Stimulated activated CD4-positive, alpha-beta T cell treated with anti-CD3 and anti-CD28 coated beads, Interleukin-12 subunit alpha, Interleukin-12 subunit beta, amount 100 ng/mL, for 24 hours (primary cell): ENCODE measurements at places on chromosomes 12 and 14.

DNA sequence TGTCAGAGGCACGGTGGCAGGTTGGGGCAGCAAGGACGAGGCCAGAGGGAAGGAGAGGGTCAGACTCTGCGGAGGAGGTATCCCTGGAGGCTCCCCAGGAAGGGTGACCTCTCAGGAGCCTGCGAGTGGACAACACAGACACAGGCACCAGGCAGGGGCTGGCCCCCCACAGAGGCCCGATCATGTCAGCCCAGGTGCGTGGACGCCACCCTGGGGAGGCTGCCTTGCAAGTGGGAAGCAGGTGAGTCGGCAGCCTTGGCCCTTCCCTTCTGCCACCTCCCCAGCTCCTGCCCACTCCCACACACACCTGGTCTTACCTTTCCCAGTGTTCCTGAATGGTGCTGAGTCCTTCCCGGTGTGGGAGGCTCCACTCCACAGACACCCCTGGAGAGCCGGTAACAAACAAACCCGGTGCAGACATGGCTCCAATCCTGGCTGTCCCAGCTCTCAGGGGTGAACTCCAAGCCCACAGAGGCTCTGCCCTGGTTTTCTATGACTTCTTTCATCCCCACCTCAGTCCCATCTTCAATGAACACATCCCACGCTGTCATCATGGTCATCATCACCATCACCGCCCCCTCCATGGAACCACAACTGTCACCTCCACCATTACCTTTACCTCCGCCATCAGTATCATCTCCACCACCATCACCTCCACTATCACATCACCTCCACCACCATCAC, 5.2 kb downstream of the ZBTB42 start:
- DNase-seq: no peak

- DNase-seq: no peak
These were observed 6.2 kb downstream of the FOXJ2 start for GRCh38 chr12:8038659-8039114.

- DNase-seq: no peak
These were observed 8.3 kb downstream of the MAP4K5 start for GRCh38 chr14:50524060-50524459.

DNA sequence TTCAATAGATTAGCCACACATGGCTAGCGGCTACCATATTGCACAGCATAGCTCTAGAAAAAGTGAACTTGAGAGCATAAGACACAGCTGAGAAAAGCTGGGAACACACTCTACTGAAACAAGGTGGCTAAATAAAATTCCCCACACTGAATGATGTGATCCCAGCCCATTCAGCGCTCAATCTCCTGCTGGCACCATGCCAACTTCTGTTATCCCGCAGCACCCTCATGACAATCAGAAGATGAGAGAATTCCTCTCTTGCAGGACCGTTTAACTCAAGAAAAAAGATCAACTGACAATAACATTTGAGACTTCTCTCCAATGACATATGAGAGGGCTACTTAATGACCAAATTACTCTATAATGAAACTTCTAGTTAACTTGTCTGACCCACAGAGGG, 115.4 kb downstream of the ADAMTS20 start:
- no peak for DNase-seq

DNA sequence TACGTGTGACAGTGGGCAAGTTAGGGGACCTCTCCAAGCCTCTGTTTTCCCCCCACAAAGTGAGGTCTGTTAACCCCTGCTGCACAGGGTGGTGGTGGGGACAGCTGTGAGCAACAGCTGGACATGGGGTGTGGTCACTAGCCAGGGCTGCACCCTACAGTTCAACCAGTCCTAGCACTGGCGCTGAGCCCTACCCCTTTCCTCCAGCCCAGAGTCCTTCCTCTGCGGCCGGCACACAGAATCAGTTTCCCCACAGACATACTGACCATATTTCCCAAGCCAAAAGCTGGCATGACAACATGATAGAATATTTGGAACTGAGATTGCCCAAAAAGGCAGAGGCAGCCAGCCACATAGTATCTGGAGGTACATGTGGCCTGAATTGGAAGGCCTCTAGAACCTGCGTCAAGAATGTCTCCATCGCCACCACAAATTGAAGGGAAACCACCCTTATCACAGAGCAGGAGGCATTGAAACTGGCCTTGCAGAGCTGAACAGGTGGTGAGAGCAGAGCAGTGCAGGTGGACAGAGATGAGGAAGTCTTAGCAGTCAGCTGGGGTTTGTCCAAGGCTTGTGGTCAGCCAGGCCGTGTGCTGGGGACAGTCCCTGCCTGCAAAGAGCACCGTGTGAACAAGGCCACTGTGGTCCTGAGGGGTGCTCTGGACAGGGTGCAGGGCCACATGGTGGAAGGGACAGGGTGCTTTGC, 21.2 kb downstream of the DEGS2 start:
- DNase-seq: no peak

DNA sequence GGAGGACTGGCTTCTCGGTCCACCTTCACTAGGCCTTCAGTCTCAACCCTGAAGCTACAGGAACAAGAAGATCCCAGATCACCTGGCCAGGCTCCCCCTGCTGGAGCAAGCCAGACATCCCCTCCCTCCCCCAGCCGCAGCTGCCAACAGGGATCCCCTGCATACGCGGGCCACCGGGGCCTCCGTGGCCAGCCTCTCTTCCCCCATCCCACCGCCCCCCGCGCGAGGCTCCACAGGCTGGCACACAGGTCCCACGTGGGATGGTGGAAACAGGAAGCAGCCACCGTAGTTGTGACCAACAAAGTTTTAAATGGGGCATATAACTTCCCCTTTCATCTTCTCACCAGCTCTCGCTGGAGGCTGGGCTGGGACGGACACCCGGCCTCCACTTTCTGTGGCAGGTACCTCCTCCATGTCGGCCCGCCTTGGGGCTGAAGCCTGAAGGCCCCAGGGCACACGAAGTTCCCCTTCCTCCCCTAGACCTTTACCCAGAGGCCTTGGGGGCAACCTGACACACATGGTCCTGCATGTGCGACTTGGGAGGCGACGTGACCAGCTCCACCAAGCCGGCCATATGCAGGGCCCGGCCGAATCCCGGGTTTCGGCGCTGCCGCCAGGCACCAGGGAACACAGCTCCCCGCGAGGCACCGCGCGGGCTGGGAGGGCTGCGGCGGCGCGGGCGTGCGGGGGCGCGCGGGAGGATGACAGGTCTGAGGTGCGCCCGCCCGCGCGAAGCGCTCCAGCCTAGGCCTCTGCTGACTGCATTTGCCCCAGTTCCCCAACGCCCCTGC, 44.4 kb upstream of the PNMA1 start:
- DNase-seq: peak; percentile 71

- DNase-seq: no peak
These were observed 72.9 kb downstream of the DDX51 start for GRCh38 chr12:132071040-132071810.

GRCh38 chr12:12641650-12642049, 30.0 kb downstream of the CREBL2 start:
- no peak for DNase-seq

DNA sequence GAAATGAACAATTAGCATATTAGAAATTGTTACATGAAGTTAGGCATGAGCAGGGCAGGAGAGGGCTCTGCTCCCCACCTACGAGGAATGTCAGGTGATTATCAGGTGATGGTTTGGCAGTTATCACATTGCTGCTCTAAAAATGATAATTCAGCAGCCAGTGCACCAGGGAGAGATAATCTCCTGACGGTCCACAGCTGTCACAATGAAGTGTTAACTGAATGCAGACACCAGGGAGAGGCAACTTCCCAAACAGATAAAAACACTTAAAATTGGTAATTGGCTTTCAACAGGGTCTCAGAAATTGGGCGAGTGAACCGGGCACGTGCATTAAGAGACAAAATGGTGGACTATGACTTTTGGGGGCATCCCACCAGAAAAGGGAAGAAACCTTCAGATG, 176.0 kb downstream of the GRIP1 start:
- DNase-seq: no peak

DNA sequence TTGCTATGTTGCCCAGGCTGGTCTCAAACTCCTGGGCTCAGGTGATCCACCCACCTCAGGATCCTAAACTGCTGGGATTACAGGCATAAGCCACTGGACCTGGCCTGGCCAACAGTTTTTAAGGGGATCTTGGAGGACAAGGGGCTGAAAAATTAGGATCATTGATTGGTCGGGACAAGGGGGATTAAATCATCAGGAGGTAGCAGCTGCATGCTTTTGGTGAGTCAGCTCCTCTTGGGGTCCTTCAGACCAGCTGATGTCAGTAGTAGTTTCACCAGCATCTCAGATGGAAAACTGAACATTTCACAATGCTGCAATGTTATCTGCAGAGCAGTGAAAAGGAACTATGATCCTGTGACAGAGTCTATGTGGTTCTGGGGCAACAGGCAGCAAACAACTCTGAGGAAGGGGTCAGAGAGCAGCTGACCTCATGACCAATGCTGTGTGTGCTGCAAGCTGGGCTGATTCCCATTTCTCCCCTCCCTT, 6.3 kb downstream of the LRRC74A start:
- DNase-seq: no peak

DNA sequence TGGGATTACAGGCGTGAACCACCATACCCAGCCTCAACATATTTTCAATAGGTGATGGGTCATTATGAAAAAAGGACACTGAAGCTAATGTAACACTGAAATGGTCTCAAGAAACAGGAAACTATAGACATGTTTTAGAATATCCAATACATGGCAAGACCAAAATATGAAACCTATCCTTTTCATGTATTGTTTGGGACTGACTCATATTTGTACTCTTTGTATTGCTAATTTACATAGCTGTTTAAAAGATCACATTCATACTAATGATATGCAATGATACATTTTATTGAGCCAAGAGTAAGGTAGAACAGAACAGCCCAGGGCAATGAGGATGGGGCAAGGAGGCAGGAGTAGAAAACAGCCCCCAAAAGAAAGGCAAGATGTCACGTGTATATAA, 32.6 kb downstream of the RESF1 start:
- DNase-seq: no peak

GRCh38 chr12:68342966-68343365, 10.8 kb upstream of the MDM1 start:
- DNase-seq: no peak

DNA sequence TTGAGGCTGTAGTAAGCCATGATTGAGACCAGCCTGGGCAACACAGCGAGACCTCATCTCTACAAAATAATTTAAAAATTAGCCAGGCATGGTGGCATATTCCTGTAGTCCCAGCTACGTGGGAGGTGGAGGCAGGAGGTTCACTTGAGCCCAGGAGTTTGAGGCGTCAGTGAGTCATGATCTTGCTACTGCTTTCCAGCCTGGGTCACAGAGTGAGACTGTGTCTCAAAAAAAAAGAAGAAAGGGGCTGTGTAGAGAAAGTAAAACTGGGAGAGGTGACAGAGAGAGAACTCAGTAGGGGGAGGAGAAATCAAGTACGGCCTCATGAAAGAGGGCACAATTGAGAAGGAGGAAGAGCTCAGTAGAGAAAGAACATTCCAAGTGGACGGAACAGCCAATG, 12.4 kb downstream of the TECPR2 start:
- DNase-seq: no peak

DNA sequence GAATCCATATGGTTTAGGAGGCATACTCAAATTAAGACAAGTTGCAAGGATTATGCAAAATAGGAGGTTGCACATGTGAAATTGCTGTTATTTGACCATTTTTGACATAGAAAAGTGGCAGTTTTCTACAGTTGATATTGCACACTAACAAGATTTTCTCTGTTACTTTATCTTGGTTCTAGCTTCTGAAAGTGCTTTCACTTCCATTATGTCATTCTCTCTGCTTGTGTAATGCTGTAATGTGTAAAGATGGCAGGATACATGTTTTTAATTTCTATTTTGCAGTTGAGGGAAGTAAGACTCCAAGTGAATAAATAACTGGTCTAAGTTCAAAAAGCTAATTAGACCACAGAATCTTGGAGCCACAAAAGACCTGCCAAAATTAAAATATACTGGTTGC, 60.6 kb downstream of the MYRFL start:
- DNase-seq: no peak

- DNase-seq: no peak
These were observed 296.1 kb downstream of the TMEM132D start for GRCh38 chr12:129607756-129608155.

DNA sequence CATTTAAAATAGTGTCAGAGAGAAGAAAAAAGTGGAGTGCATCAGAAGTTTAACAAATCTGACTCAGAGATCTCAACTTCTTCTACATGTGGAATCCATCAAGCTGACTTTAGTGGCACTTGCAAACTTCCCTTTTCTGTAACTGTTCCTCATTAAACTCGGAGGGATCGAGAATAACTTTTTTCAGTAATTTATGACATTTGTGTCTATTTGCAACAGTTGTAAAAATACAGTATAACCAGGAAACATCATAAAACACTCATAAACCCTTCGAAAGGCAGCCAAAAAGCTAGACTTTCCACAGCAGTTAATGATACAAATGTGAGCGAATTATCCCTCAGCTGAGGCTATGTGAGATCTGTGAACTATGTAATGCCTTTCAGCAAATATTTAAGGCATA, 1936.8 kb upstream of the SEL1L start:
- DNase-seq: no peak

GRCh38 chr14:103100281-103101121, 6.0 kb downstream of the EXOC3L4 start:
- no peak for DNase-seq

DNA sequence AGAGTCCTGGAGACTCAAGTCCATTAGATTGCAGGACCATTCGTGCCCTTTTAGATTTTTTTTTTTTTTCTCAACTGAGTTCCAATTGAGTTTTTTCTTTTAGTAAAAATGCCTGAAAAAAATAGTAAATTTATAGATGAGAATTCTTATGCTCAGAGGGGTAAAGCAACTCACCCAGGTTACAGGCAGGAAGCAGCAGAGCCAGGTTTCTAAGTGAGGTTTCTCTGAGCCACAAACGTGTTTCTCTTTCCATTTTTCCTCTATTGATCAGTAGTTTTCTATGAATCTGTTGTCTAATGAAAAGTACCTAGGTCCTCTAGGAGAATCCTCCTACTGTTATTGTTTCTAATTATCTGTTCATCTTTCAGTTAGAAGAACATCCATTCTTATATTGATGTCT, 66.4 kb upstream of the C12orf71 start:
- no peak for DNase-seq

- no peak for DNase-seq
These were observed 206.5 kb downstream of the SSPN start for GRCh38 chr12:26401874-26402273.
